Stimulated activated CD8-positive, alpha-beta memory T cell treated with anti-CD3 and anti-CD28 coated beads, Interleukin-2, amount 100 ng/mL, for 1 hour (primary cell): ENCODE measurements at places on chromosomes 6 and 20.

DNA sequence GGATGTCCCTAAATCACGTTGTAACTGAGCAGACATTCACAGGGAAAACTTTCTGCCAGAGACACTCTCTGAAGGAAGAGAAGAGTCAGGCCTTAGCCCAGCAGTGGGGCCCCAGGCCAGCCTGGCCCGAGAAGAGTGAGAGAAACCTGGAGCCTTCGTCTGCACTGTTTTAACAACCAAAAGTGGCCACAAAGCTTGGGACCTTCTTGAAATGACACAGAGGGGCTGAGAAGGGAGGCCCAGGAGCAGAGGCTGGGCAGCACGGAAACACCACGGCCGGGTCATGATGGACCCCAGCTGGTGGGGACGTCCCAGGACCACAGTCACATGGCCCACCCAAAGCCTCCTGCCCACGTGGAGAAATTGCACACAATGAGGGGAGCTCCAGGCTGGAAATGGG, 126.8 kb upstream of the THBS2 start:
- DNase-seq: no peak

DNA sequence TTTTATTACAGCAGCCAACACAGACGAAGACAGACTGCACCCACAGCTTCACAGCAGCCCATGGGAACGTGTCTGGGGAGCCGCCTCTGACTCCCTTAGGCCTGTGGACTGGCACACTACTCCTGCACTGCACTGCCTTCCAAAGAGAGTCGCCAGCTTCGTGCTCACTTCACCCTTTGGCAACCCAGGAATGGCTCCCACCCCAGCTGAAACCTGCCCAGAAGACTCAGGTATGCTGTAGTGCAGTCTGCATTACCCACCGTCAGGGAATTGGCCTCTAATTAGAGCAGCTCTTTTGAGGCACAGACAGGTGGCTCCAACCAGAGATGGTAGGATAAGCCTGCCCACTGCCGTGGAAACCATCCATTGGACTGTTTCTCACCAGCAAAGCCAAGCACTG, 39.9 kb upstream of the FRMD1 start:
- no peak for DNase-seq

DNA sequence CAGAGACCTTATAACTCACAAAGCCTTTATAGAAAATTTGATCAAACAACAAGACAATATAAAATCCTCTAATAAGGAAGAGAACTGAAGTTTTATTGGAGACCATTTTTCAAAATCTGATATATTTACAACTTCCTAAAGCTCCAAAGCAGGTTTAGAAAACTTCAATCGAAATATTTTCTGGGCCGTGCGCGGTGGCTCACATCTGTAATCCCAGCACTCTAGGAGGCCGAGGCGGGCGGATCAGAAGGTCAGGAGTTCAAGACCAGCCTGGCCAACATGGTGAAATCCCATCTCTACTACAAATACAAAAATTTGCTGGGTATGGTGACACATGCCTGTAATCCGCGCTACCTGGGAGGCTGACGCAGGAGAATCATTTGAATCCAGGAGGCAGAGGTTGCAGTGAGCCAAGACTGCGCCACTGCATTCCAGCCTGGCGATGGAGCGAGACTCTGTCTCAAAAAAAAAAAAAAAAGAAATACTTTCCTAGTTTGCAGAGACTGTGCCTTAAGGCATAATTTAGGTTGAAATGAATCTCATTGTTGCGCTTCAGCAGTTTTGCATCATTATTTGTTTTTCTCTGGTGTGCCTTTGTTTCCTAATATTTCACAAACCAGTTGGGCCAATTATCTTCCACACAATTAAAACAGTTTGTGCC, 60.6 kb upstream of the ASIP start:
- no peak for DNase-seq

DNA sequence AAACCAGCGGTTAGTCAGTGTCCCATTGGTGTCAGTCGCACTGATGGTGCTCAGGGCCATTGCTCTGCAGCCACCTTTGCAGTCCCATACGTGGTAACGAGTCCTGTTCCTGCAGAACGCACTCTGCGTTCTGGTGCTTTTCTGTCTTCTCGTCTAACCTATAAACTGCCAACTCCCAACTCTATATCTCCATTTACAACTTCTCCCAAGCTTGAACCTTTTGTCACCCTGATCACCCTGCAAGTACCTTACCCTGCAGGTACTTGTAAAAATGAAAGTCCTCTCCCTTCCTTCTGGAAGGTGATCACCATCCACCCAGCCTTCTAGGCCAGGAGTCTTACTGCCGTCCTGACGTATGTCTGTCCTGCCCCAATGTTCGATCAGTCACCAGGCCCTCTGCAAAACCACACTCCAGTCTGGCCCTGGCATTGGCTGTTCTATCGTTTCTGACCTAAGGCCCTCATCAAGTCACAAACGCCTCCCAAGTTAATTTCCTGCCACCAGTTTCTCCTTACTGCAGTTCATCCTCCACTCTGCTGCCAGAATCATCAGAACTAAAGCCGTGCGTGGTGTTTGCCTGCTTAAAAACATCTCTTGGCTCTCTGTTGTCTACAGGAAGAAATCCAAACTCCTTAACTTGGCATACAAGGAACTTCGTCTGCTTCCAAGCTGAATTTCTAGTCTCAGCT, 7.9 kb downstream of the RREB1 start:
- DNase-seq: no peak

GRCh38 chr20:23145281-23145700, 59.2 kb upstream of the CD93 start:
- no peak for DNase-seq

- DNase-seq: no peak
Observed at GRCh38 chr20:57849521-57850215, 139.9 kb upstream of the PMEPA1 start.

GRCh38 chr6:110446405-110446804, 30.0 kb downstream of the SLC22A16 start:
- DNase-seq: no peak

DNA sequence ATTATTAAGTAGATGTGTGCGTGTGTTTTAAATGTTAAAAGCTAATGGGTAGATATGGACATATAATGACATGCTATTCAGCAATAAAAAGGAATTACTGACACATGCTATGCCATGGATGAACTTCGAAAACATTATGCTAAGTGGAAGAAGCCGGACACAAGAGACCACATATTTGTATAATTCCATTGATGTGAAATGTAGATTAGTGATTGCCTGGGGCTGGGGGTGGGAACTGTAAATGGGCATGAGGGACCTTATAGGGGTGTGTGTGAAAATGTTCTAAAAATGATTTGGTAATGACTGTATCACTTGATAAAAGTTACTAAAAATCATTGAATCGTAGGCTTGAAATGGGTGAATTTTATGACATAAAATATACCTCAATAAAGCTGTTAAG, 104.5 kb upstream of the BEND3 start:
- no peak for DNase-seq

DNA sequence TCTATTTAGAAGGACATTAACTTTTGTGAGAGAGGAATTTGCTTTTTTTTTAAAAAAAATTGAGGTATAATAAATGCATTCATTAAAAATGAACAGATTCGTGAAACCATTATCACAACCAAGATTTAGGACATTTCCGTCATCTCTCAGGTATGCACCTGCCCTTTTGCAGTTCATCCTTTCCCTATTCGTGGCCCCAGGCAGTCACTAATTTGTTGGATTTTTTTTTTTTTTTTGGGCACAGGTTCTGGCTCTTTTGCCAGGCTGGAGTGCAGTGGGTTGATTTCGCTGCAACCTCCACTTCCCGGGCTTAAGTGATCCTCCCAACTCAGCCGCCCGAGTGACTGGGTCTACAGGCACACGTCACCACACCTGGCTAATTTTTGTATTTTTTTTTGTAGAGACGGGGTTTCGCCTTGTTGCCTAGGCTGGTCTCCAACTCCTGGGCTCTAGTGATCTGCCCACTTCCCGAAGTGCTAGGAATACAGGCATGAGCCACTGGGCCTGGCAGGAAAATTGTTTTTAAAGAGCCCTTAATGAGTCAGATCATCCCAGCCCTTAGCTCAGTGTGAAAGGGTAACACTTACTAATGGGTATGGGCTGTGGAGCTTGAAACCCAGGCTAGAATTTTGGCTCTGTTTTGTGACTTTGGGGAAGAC, 9.2 kb downstream of the PHF3 start:
- no peak for DNase-seq

DNA sequence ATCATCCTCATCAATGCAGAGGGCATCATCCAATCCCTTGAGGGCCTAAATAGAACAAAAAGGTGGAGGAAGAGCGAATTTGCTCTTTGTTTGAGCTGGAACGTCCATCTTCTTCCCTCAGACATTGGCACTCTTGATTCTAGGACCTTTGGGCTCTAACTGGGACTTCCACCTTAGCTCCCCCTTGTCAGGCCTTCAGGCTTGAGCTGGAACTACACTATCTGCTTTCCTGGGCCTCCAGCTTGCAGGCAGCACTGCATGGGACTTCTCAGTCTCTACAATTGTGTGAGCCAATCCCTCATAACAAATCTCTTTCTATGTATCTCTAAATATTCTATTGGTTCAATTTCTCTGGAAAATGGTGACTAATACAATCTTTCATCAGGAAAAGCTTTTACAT, 155.4 kb downstream of the MCHR2 start:
- no peak for DNase-seq

GRCh38 chr6:73156793-73157767, 68.2 kb downstream of the KHDC1L start:
- DNase-seq: no peak

DNA sequence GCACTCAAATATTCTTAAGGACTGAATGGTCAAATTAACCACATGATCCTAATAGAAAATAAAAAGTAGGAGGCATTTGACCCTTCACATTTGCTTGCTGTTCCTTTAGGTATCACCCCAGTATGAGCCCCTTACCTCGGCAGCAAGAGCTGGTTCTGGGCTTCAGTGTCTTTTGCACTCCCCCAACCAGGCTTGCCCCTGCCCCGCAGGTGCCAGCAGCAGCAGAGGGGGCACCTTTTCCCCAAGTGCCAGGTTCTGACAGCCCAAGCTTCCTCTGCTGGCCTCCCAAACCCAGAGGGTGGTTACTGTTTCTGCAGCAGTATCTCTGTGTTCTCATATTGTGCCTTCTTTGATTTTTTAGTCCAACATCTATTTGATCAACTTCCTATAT, 23.2 kb downstream of the UBE2V1 start:
- DNase-seq: no peak

GRCh38 chr20:855466-856360, 22.2 kb downstream of the FAM110A start:
- no peak for DNase-seq

- no peak for DNase-seq
Observed at GRCh38 chr6:43814111-43814510, 44.1 kb downstream of the VEGFA start.

DNA sequence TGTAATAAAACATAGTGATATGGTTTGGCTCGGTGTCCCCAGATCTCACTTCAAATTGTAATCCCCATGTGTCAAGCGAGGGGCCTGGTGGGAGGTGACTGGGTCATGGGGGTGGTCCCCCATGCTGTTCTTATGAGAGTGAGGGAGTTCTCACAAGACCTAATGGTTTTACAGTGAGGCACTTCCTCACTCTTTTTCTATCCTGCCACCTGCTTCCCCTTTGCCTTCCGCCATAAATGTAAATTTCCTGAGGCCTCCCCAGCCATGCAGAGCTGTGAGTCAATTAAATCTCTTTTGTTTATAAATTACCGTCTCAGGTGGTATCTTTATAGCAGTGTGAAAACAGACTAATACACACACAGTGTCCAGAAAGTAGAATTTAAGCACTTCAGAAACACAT, 78.5 kb downstream of the REPS1 start:
- DNase-seq: no peak

DNA sequence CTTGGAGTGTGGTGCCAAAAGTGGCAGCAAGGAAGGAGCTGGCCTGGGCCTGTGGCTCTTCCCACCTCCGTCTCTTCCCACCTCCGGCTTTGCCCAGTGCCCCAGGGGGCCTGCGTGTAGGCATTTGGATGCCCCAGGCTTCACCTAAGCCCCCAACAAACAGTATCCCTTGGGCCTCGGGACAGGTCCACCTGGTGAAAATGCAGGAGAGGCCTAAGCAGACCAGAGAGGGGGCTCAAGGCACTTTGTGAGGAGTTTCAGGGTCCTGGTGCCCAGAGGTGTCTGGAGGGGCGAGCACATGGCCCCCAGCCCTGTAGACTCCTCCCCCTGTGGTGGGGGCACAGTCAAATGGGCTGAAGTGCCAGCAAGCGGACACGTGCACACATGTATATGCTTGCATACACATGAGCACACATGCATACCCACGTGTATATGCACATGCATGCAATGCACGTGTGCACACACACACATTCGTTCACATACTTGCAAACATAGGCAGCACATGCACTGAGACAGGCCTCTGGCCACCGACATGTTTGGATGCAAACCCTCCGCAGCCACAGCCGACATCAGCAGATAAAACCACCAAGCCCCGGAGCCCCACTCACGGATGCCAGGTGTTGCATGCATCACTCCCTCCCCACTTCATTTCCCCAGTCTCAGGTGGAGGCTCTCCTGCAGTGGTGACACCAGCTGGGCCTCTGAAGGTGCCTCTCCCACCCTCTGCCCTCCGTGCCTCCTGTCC, 124.5 kb downstream of the TAF4 start:
- no peak for DNase-seq

DNA sequence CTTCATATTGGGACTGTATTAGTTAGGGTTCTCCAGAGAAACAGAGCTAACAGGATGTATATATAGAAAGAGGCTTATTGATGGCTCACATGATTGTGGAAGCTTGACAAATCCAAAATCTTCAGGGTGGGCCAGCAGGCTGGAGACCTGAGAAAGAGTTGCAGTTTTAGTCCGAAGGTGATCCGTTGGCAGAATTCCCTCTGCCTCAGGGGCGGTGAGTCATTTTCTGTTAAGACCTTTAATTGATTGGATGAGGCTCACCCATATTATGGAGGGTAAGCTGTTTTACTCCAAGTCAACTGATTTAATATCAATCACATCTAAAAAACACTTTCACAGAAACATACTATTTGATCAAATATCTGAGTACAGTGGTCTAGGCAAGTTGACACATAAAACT, 113.6 kb downstream of the FLRT3 start:
- no peak for DNase-seq

GRCh38 chr6:1991332-1991878, 254.0 kb downstream of the GMDS start:
- DNase-seq: no peak

DNA sequence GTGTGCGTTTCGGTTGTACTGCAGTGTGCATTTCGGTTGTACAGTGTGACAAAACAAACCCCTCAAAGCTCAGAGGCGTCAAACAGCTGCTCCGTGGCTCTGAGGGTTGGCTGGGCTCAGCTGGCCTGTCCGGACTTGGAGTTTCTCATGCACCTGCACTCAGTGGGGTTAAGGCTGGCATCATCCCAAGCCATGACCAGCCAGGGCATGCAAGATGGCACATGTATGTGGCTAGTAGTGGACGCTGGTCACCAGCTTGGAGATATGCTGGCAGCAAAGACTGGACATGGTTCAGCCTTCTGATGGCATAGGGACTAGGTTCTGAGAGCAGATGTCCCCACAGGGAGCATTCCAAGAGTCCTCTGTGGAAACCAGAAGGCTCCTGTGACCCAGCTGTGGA, 187.2 kb downstream of the CDH4 start:
- DNase-seq: no peak

DNA sequence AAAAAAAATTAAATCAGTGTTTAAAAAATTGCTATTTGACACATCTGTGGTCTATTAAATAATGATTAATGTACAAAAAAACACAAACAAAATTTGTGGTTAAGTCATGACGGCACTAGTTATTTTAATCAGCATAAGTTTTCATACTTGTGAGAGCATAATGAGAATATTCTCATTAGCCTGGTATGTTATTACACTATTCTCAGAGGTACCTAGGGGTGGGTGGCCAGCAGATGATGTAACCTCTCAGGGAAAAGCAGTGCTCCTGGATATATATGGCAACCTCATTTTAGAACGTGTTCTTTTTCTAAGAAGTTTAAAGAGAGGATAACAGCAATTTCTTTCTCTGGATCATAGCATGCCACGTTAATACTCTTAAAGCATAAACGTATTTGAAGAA, 109.2 kb downstream of the GJA1 start:
- DNase-seq: no peak
